ENCODE measurements at places on chromosomes 6 and 20.

- DNase-seq, result no peak
These were observed 285.4 kb downstream of the CLIC5 start for GRCh38 chr6:45730232-45730631.

DNA sequence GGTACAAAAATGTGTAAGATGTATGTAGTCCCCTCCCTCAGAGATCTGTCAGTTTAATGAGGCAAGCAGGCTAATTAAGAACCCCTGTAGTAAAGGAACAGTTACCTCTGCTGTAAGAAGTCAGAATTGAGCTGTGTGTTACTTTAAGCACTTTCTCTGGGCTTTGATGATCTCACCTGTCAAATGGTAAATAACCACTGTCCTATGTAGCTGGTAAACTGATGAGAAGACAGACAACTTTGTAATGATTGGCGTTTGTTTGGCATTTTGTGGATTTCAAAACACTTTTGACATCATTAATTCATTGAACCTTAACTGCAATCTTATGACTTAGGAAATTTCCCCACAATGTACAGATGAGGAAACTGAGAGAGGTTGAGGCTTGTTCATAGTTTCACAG, 55.7 kb downstream of the RALY start:
- DNase-seq, result no peak

DNA sequence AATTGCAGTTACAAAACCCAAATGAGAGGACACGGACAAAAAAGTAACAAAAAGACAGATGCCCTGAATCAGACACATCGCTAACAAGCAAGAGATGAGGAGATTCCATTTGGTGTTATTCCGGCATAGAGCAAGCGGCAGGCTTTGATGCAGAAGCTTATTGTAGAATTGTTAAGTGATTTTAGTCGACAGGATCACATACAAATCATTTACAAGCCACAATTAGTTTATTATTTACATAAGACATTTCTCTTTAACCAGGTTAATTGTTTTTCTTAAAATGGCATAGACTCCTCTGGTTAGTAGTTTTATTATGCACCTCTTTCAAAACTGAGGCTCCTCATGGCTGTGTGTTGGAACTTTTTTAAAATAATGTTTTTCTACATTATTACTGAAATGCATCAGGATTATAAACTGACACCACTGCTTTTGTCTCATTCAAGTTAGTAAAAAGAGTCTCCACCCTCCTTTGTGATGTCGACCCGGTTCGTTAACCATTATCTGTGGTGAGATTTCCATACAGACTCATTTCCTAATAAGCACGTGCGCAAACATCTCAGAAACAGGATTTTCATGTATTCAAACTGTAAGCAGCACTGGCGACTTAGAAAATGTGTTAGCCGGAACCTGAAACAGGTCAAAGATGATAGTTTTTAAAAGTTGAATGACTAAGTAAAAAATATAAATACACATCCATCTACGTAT, 119.8 kb downstream of the COL12A1 start:
- no peak for DNase-seq

DNA sequence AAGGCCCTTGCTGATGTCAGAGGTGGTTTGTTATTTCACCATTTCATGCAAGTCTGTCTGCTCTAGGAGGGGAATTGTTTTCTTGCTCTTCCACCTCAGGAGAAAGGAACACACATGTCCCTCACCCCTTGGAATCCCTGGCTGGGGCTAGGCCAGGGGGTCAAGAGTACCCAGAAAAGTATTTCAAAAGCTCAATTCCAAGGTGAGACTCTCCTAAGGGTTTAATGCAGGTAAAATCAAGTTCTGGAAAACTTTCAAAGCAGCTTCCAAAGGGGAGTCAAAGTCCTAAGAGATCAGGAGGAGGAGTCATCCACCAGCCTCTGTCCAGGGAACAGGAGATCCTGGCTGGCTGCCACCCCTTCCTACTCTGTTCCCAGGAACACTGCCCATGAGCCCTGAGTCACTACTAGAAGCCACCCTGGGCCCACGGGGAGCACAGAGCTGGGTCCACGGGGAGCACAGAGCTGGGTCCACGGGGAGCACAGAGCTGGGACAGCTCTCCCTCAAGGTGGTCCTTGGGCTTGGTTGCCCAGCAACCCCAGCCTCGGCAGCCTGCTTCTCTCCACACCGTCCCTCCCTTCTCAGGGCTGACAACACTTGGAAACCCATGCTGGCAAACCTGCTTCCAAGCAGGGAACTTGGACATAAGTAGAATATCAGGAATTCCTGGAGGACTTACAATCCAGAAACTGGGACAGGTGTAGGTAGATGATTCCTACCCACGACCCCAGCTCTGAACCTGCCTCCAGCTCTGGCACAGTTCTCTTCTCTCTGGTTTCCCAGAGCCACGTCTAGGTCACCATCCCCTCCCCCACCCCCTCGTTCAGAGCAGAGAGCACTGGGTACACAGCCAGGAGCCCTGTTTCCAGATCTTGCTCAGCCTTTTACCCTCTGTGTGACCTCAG, 35.3 kb upstream of the CDKN1A start:
- DNase-seq, result no peak

- no peak for DNase-seq
These were observed 196.7 kb upstream of the CDH4 start for GRCh38 chr20:61055180-61056010.

DNA sequence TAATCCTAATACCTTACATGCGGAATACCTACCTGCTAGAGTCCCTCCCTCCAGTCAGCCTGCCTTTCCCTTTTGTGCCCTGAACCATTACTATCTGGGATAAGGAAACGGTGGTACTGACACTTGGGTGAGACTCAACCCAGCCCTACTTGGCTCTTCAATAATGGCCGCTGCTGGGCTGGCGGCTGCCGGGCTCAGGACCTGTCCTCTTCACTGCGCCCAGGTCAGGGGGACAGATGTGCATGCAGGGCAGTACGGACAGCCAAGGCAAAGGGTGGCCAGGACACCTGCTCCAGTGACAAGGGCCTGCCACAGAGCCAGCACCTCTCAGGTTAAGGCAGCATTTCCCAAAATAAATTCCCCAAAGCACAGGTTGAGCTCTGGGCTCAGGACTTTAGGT, 29.9 kb downstream of the UBE2V1 start:
- DNase-seq, result no peak

- no peak for DNase-seq
These were observed 10.3 kb downstream of the FOXQ1 start for GRCh38 chr6:1322156-1322555.

DNA sequence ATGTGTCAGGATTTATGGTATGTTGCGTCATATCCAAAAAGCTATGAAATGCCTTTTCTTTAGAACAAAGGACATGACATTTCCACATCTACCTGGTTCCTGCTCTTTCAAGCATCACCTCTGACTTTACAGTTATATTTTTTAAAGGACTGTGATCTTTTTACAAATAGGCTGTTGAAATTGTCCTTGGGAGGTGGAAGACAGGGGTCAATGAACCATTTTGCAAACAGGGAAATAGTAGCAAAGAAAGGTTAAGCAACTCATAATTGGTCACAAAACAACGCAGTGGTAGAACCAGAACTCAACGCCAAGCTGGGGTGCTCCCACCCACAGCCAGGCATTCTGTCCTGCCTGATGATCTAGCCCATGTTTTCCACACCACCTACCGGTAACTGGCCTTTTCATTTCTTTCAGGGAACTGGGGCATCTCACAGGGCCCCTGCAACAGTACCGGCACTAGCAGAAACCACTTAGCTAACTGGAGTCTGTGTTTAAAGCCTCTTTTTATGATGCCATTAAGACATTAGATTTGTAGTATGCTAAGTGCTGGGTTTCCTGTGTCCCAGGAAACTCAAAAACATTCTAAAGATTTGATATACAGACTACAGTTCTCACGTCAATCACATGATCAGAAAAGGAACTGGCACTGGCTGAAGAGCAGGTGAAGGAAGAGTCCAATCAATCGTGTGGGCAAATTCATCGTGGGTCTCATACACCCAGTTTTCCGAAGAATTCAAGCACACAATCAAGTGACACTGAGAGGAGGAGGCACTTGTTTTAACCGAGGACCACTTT, 13.9 kb downstream of the ZNF217 start:
- DNase-seq, result no peak

GRCh38 chr20:62822788-62823651, 6.2 kb downstream of the COL9A3 start:
- DNase-seq, result no peak

- no peak for DNase-seq
These were observed 180.0 kb upstream of the SMLR1 start for GRCh38 chr6:130647246-130647645.

GRCh38 chr6:2502096-2502997, 248.4 kb downstream of the MYLK4 start:
- no peak for DNase-seq

- DNase-seq, result no peak
These were observed 14.4 kb downstream of the PTK7 start for GRCh38 chr6:43090559-43090956.

DNA sequence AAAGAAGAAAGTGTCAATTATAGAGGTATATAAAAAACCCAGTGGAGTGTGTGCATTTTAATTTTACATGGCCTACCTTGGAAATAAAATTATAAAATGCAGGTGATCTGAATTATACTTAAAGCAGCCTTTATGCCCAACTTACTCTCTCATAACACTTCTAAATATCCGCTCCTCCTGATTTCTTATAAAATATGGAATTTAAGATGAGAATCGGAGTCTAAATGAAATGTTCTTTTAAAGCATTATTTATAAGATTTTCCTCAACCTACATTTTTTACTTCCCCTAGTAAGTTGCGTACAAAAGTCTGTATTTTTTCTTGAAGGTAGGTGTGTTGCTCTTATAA, 3.5 kb downstream of the CITED2 start:
- DNase-seq, result no peak

GRCh38 chr6:3438190-3439167, 18.4 kb downstream of the SLC22A23 start:
- DNase-seq, result no peak
